ENCODE measurements at places on chromosomes 6 and 20. TPM values are rescaled to one million over a fixed set of nuclear protein-coding genes. Genes with fewer than 3 reads are reported as not detected.

DNA sequence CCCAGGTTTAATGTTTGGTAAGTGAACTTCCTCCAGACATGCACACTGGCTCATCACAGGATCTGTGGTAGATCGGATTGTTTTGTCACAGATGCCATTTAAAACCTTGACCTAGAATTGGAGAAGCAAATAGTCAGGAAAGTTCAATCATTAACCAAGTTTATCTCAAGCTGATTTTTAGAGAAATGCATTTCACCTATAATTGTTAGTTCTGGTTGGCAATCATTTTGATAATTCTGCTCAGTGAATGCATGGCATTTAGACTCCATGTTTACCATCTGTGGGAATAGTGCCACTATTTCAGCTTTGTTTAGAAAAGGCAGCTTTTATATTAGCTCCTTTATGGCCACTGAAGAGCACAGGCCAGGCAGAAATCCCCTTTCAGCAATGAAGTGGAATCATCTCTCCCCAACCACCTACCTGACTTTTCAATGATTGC, 73.9 kb upstream of the IPCEF1 start:
- no peak for DNase-seq

- no peak for DNase-seq
Measured at GRCh38 chr6:128507337-128508310, 12.8 kb downstream of the PTPRK start.

DNA sequence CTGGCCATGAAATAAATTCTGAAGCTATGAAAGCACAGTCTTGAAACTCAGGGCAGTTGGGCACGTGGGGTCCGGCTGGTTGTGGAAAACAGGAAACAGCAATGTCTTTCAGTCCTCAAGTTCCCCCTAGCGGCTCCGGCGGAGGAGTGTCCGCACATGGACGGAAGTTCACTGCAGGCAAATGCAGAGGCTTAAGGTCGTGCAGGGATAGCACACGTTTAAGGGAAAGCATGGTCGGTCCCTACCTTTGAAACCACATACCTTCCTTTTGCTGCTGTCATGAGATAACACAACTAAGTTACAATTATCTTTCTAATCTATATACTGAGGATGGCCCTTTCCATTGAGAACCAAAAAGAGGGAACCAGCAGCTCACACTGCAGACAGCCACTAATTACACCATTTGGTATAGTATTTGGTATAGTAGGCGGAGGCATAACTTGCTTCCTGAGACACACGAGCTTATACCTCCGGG, 52.6 kb upstream of the NFATC2 start:
- DNase-seq: peak; percentile 83

DNA sequence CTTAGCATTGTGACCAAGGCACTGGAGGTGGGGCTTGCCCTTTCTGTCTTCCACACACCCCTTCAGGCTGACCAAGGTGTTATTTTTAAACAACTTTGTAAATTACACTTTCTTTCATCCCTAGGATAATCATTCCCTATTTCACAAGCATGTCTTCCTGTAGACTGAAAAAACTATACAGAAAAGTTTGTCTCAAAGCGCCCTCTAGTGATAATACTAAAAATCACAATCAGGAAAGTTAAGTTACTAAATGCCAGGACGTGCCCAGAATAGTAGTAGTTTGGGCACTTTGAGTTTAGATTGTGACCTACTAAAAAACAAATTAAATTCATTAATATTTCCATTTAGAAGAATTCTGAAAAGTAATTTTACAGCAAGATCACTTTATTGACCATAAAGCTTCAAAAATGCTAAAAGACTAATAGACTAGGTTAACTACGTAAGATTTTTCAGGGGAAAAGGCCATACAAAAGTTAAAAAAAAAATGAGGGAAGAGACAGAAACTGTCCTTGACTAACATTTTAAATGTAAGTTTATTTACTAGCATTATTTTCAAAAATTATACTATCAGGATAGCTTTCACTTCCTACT, 123.3 kb upstream of the DUSP22 start:
- peak; percentile 62 for DNase-seq

The PPP1R3G gene
- total RNA-seq: 0.48 TPM

DNA sequence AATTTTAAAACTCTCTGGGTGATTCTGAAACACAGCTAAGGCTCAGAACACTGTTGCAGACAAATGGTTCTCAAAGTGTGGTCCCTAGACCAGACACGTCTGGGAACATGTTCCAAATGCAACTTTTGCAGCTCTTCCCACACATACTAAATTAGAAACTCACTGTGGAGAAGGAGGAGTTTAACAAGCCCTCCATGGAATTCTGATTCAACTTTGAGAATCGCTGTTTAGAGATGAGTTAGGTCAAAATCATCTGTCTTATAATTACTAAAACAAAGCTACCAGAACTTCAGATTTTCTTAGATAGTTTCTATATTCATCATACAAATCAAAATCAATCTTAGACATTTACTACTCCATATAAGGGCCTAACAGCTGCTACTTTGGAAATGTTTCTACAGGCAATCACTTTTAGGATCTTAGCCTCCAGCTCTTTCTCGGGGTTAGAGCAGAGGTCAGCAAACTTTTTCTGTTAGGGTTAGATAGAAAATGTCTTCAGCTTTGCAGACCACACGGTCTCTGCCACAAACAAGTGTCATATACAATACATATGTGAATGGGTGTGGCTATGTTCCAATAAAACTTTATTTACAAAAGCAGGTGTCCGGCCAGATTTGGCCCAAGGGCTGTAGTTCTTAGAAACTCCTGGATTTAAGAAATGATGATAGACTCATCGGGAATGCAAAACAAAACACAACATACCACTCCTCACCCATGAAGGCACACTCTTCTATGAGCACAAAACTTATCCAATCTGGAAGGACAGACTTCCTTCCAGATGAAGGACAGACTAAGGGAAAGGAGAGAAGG, 50.0 kb upstream of the ARHGAP18 start:
- DNase-seq: no peak

- DNase-seq: no peak
Measured at GRCh38 chr6:41676431-41676830, 38.2 kb downstream of the MDFI start.

The SNX9 gene
- total RNA-seq: 36.1 TPM

DNA sequence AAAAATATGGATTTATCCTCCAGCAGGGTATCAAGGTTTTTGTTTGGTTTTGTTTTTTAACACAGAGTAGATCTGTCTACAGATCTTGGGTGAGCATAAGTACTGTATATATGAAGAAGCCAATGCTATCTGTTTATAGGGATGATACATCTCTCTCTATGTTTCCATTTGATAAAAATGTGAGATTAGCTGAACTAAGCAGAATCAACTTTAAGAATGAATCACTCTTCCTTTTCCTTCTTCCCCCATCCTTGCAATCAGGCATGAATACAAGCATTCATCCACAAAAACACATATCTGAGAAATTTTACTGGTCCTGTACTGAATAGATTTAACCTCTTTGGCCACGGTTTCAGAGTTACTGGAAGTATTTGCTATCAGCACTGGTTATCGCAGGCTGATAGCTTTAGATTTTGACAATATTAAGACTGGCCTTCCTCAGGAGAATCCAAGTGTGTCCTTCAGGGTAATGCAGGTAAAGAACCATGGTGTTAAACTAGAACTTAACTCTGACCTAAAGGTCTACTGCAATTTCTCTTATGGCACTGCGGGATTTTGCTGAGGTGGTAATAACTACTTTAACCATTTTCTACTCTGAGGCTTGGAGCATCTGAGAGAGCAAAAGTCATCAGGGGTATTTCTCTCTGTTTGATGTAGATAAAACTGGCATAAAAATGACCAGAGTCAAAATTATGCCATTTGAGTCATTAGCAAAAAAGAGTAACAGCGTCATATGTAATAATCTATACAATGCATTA, 1.5 kb downstream of the SNAP25 start:
- no peak for DNase-seq

DNA sequence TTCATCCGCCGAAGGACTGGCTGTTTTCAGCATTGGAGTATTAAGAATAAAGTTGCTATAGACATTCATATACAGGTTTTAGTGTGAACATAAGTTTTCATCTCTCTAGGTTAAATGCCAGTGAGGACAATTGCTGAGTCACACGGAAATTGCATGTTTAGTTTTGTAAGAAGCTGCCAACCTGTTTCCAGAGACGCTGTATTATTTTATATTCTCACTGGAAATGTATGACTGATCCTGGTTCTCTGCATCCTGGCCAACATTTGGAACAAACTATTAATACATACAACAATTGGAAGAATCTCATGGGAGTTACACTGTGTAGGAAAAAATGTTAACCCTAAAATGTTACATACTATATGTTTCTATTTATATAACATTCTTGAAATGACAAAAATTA, 16.7 kb upstream of the TGM6 start:
- DNase-seq: no peak

The ARHGAP18 gene
- total RNA-seq: 3.9 TPM

- DNase-seq: no peak
Measured at GRCh38 chr6:82066991-82067411, 180.5 kb downstream of the IBTK start.

The TAP1 gene
- total RNA-seq: 2.8 TPM

GRCh38 chr6:4641461-4641860, 134.7 kb upstream of the CDYL start:
- no peak for DNase-seq

- DNase-seq: no peak
Measured at GRCh38 chr6:32436995-32437836, 2.5 kb upstream of the HLA-DRA start.

The FAM229B gene
- 11.5 TPM for total RNA-seq

The NOX3 gene
- total RNA-seq: not detected

- DNase-seq: no peak
Measured at GRCh38 chr6:117136702-117137101, 128.7 kb upstream of the VGLL2 start.

The CST4 gene
- total RNA-seq: not detected

- no peak for DNase-seq
Measured at GRCh38 chr6:122130026-122130348, 269.5 kb upstream of the HSF2 start.

DNA sequence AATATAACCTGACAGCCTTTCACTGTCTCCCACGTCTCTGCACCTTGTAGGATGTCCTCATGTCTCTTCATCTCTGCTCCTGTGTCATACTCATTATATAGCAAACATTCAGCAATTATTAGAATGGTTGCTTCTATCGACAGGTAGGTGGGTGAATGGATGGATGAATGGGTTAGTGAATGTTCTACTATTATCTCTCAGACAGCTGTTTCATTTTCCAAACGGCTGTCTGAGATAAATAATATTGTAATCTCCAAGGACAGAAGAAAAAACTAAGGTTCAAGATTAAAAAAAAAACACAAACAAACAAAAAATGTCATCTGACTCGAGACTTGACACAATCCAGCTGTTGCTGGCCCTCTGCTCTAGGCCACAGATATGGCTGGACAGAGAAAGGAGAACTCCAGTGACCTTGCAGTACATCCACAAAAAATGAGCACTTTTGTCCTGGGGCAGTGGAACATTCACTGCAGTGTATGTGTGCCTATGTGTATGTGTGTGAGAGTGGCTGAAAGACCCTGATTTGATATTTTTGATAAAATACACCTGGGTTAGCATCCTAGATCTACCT, 2.1 kb downstream of the HNF4A start:
- no peak for DNase-seq

The RTN4IP1 gene
- total RNA-seq: 18.4 TPM

GRCh38 chr20:44402391-44403193, 47.1 kb downstream of the HNF4A start:
- no peak for DNase-seq

The ASXL1 gene
- total RNA-seq: 14.3 TPM

- DNase-seq: peak; percentile 75
Measured at GRCh38 chr20:41367393-41367695, 726 bp upstream of the EMILIN3 start.

The TASP1 gene
- total RNA-seq: 7.9 TPM

GRCh38 chr6:152893187-152893586, 89.7 kb downstream of the FBXO5 start:
- no peak for DNase-seq

The HNF4A gene
- 11.4 TPM for total RNA-seq

DNA sequence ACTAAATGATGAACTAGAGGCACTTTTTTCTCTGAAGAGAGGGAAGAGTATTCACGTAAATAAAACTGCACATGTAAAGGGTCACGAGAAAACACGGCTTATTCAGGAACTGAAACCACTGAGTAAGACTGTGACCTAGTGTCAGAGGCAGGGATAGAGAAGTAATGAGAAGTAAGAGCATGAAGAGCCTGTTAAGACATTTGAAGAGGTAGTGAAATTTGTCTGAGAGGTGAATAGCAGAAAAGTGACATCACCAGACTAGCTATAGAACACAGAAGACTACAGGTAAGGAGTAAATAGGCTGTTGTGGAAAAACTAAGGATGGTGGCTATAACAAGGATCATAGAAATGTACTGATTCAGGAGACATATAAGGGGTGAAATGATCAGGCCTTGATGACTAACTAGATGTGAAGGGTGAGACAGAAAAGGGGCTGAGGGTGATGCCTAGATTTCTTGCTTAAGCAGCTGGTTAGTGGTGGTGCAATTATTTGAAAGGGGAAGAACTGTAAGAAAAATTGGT, 76.8 kb downstream of the REV3L start:
- DNase-seq: no peak

DNA sequence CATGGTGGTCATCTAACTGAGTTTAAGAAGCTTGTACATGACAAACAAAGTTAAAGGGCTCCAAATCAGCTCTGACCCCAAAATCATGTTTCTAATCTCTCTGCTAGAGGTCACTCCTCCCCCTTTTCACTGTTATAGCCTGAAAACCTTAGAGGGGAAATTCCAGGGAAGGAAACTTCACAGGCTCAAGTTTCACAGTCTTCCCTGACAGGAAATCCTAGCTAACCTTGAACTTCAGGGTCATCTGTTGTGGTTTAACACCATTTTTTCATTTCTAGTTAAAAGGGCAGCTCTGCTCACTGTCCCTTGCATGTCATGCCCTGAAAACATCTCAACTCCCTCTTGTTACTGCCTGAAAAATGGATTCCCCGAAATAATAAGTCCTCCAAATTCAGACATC, 104.4 kb upstream of the BMP2 start:
- DNase-seq: no peak

The MRAP2 gene
- 4.2 TPM for total RNA-seq

The HUS1B gene
- total RNA-seq: 0.22 TPM

- no peak for DNase-seq
Measured at GRCh38 chr6:51472745-51473487, 614.5 kb downstream of the PKHD1 start.

The SLC22A23 gene
- 14.6 TPM for total RNA-seq

The OR12D3 gene
- total RNA-seq: not detected

GRCh38 chr6:21713481-21713880, 119.9 kb downstream of the SOX4 start:
- no peak for DNase-seq

GRCh38 chr20:62707276-62707920, 1.2 kb upstream of the NTSR1 start:
- peak; percentile 81 for DNase-seq

The DSP gene
- total RNA-seq: 33.9 TPM

DNA sequence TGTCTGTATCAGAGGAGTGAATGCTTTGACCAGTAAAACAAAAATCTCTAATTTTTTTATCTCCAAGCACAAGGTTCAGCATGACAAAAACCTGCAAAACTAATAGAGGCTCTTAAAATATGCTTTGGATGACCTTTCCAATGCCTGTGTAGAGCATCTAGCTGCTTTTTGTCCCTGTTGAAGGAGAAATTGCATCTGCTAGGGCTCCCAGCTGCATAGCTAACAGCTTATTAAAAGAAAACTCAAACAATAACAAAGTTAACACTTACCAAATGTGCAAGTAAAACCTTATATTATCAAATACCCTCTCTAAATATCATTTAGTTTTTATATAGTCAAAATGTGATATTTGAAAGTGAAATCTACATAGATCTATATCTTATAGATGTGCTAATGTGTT, 378.6 kb downstream of the CD109 start:
- no peak for DNase-seq

Data from H7 (cell line).